ENCODE measurements at places on chromosomes 1 and 21.

DNA sequence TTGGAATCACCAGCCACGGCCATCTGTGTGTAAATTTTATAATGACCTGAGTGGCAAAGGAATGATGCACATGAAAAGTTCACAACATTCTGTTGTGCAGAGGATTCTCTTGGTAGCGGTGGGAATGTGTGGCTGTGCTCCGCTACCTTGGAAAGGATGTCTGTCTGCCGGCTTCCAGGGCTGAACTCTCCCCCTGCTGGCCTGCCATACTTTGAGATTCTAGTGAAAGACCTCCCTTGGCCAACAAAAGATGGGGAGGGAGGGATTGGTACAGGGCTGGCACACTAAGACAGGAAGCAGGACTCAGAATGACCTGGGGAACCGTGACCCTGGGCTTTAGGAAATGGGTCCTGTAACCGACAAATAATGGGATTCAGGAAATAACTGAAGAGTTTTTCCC, 194.5 kb upstream of the PLD5 start:
- no peaks in the 10 kb centered on the region for H3K36me3 ChIP-seq
- H3K27ac ChIP-seq, result no peak overlapping the region
- no peak for DNase-seq
- no peak overlapping the region for H3K4me3 ChIP-seq
- H3K27me3 ChIP-seq, result no peaks in the 10 kb centered on the region
- no peaks in the 10 kb centered on the region for H3K4me1 ChIP-seq

- no peak for DNase-seq
- no peaks in the 10 kb centered on the region for H3K27me3 ChIP-seq
- no peak overlapping the region for H3K27ac ChIP-seq
- H3K4me3 ChIP-seq, result no peak overlapping the region
- no peaks in the 10 kb centered on the region for H3K36me3 ChIP-seq
- no peaks in the 10 kb centered on the region for H3K4me1 ChIP-seq
Observed at GRCh38 chr1:2999571-2999970, 21.7 kb upstream of the ACTRT2 start.

DNA sequence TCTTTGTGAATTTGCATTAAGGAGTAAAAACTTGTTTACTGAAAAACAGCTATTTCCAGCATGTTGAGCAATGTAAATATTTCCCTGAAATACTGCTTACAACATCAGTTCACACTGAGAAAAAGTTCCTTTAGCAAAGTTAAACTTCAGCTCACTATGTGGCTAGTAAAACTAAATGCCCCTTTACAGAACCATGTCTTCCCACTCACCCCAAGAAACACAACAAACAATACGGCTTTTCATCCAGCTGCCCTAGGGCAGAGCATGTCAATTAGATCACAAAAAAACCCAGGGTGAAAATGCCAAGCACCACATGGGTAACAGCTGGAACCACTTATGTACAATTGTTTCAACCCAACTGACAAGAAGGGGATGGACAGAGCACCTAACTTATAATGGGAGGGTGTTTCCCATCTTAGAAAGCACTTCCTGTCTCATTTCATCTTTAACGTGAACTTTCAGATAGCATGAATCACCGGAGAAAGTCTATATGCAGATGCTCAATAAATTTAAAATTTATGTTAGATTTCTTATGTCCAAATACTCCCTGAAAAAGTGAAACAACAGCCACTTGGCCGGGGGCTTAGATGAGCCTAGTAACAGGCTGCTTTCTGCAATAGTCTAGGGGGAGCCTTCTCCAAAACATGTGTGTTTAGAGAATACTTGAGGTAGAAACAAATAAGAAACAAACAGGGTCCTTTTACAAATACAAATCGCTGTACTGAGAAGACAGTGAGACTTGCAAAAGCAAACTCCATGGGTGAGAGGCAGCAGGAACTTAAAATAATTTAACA, 6.6 kb downstream of the NID1 start:
- no peaks in the 10 kb centered on the region for H3K27me3 ChIP-seq
- H3K4me3 ChIP-seq, result no peak overlapping the region
- H3K4me1 ChIP-seq, result no peaks in the 10 kb centered on the region
- H3K27ac ChIP-seq, result no peak overlapping the region
- no peak for DNase-seq

GRCh38 chr21:45347048-45347711, 57.8 kb upstream of the COL18A1 start:
- H3K27me3 ChIP-seq, result no peaks in the 10 kb centered on the region
- H3K36me3 ChIP-seq, result no peaks in the 10 kb centered on the region
- no peak overlapping the region for H3K27ac ChIP-seq
- no peak overlapping the region for H3K4me3 ChIP-seq

GRCh38 chr21:41016472-41016871, 151.5 kb upstream of the BACE2 start:
- no peak for DNase-seq
- H3K36me3 ChIP-seq, result no peaks in the 10 kb centered on the region
- no peak overlapping the region for H3K4me3 ChIP-seq
- no peaks in the 10 kb centered on the region for H3K4me1 ChIP-seq
- H3K27me3 ChIP-seq, result no peaks in the 10 kb centered on the region

DNA sequence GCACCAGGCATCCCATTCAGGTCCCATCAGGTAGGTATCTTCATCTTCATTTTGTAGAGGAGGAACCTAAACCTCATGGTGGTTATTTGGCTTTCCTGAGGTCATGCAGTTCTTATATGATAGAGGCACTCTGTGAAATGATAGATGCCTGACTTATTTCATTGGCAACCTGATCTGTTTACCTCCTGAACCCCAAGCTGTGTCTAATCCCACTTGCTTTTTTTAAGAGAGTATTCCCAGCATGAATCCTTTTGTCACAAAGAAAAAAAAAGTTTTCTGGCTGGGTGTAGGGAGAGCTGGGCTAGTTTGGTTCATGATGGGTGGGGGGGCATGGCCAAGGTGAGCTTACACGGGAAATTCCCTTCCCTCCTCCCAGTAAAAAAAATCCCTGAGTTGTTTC, 154.2 kb downstream of the TENT5C start:
- no peak overlapping the region for H3K4me3 ChIP-seq
- no peaks in the 10 kb centered on the region for H3K36me3 ChIP-seq
- DNase-seq, result no peak
- H3K27me3 ChIP-seq, result no peaks in the 10 kb centered on the region
- no peaks in the 10 kb centered on the region for H3K4me1 ChIP-seq

DNA sequence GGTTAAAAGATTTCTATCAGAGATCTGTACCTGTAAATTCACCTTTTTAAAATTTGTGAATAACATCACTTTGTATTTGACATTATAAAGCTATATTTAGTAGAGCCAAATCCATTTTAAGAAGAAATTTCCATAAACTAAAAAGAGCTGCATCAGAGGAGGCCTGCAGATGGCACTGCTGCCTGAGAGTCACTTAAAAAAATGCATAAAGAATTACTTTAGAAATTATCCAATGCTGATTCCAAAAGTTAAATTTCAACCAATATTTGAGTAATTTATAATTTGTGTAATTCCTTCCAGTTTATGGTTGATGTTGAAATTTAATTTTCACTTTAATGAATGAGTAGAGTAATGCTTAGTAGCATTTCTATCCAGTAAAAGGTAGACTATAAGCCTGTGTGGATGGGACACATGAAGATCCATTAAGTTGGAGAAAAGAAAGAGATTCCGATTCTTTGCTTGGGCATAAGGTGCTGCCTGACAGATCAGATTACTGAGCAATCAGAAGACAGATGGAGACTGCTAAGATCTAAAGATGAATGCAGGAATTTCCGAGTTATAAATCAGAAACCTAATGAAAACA, 20.7 kb upstream of the RPE65 start:
- H3K27me3 ChIP-seq, result no peaks in the 10 kb centered on the region
- no peak overlapping the region for H3K27ac ChIP-seq
- no peaks in the 10 kb centered on the region for H3K36me3 ChIP-seq
- no peak for DNase-seq
- no peak overlapping the region for H3K4me3 ChIP-seq
- no peaks in the 10 kb centered on the region for H3K4me1 ChIP-seq

DNA sequence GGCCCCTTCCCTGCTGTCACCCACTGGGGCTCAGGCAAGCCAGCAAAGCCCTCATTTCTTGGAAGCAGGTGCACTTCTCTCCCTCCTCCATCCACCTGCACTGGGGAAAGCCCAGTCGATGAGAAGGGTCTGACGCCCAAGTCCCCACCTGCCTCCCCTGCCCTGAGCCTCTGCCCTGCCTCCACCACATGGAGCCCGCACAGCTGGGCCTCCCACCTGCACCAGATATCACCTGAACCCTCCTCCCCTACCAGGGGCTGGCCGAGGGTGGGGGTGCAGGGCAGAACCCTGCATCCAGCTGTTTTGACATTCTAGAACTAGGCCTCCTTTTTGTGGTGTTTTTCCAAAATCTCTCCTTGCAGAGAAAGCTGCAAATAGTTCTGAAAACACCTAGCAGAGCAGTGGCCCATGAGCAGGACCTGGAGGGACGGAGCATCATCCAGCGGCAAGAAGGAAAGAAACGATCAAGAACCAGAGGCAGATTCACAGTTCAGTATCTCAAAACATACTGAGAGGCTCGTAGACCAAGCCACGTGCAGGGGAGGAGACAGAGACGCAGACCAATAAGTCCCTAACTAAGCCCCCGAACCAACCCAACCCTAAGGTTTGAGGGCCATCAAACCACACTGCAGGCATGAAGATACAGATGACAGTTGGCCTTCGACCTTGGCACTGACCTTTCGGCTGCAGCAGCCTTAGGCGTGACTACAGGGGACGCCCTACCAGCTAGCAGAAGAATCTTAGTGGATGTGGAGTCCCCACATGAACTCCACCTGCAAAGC, 16.7 kb downstream of the CHD5 start:
- H3K4me1 ChIP-seq, result no peaks in the 10 kb centered on the region
- no peak for DNase-seq
- H3K36me3 ChIP-seq, result no peaks in the 10 kb centered on the region
- H3K27me3 ChIP-seq, result no peaks in the 10 kb centered on the region

DNA sequence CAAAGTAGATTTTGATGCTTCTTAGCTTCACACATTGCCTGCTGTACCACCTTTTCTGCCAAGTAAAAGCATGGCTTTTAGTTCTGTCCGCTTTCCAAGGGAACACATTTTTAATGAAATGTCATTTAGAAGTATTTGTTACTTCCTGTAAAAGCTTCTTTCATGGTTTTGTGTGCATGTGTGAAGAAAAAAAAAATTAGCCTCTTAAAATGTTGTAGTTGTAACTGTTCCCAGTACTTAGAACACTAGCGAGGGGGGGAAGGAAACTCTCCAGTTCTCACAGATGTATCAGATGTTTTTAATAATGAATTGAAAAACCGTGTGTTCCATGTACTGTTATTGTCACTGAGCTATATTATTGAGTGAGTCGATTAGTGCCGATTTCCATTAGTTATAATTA, 568.3 kb upstream of the ADGRL2 start:
- H3K27me3 ChIP-seq, result no peaks in the 10 kb centered on the region
- H3K27ac ChIP-seq, result no peak overlapping the region

DNA sequence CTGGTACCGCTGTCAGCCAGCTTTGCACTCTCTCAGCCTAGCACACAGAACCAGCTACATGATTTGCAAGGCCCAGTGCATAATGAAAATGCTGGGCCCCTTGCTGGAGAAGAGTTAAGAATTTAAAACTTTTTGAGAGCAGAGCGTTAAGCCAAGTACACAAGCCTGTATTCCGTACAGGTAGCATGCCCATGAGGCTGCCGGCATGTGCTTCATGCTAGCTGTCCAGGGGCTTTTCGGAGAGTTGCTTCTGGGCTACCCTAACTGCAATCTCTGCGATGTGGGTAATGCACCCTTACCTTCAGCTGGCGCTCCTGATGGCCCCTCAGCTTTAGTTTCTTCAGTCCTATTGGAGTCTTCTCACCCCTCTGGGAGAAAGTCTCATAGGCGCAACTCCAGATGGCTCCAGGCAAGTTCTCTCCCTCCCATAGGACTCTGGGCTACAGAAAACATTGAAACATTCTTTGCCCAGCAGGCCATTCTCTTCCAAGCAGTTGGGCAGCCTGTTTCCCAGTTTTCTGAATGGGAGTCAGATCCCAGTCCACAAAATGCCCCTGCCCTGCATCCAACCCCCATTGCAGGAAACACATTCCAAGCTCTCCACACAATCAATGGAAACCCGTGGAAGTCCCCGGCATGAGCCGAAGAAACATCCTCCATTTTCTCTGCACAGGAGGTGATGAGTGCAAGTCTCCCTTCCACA, 5.7 kb upstream of the AKT3 start:
- H3K27me3 ChIP-seq, result no peaks in the 10 kb centered on the region
- no peak overlapping the region for H3K27ac ChIP-seq
- no peaks in the 10 kb centered on the region for H3K36me3 ChIP-seq
- no peak for DNase-seq
- no peak overlapping the region for H3K4me3 ChIP-seq

GRCh38 chr1:85275701-85276214, 674 bp downstream of the BCL10 start:
- DNase-seq, result no peak
- H3K36me3 ChIP-seq, result no peaks in the 10 kb centered on the region
- no peaks in the 10 kb centered on the region for H3K27me3 ChIP-seq

Measured in colonic mucosa (tissue), 4 donors.